ENCODE measurements at places on chromosomes 3 and 15.
A peak's percentile ranks its signal among the peaks of the same experiment; 100 is the strongest.

- no peak for DNase-seq
Measured at GRCh38 chr3:139746481-139746880, 68.7 kb upstream of the NMNAT3 start.

- no peak for DNase-seq
Measured at GRCh38 chr3:13545952-13546454, 2.9 kb upstream of the FBLN2 start.

DNA sequence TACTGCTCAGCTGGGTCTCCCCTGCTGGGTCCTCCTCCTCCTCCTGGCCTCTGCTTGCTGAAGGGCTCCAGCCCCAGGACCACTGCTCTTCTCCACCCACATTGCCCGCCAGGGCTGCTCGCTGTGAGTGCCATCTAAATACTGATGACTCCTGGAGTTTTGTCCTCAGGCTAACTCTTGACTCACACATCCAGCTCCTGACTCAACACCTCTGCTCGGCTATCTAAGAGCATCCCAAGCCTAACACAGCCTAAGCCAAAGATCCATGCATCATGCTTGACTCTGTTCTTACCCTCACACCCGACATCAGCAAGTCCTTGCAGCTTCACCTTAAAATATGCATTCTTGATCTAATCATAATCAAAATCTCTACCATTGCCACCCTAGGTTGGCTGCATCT lies 260.2 kb downstream of the KLF13 start:
- DNase-seq: no peak

DNA sequence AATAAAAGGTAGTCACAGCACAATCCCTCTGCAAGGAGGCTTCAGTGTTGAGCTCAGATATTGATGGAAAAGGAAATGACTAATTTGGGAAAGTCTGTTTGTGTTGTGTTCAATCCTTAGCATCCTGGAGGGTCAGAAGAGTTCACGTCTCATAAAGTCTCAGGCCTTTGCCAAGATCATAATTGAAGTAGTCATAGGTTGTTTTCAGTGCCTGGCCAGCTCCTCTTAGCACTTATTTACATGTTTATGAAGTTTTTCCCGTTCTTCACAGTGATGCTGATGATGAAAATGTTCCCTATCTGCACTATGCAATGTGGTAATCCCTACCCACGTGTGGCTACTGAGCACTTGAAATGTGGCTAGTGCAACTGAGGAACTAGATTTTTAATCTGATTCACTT lies 61.6 kb upstream of the TGFBR2 start:
- DNase-seq: no peak

- DNase-seq: no peak
Measured at GRCh38 chr15:39188314-39188713, 392.6 kb upstream of the THBS1 start.

DNA sequence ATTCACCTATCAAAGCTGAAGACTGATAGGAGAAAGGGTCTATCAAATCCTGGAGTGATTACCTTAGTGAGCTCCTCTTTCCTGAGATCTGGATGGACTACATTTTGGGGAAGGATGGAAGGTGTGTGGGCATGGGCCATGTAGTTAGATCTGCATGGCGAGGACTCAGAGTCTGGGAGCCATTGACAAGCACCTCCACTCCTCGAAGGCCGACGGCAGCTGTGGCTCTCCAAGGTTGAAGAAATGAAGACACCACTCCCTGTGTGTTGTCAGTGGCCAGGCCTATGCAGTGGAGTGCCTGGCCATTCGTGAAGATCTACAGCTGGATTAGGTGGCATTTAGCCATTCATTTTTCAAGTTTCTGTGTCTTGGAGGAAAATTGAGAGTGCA lies 509.2 kb downstream of the GABRG3 start:
- no peak for DNase-seq

GRCh38 chr3:188974856-188975599 lies 196.7 kb upstream of the TPRG1 start:
- DNase-seq: no peak

DNA sequence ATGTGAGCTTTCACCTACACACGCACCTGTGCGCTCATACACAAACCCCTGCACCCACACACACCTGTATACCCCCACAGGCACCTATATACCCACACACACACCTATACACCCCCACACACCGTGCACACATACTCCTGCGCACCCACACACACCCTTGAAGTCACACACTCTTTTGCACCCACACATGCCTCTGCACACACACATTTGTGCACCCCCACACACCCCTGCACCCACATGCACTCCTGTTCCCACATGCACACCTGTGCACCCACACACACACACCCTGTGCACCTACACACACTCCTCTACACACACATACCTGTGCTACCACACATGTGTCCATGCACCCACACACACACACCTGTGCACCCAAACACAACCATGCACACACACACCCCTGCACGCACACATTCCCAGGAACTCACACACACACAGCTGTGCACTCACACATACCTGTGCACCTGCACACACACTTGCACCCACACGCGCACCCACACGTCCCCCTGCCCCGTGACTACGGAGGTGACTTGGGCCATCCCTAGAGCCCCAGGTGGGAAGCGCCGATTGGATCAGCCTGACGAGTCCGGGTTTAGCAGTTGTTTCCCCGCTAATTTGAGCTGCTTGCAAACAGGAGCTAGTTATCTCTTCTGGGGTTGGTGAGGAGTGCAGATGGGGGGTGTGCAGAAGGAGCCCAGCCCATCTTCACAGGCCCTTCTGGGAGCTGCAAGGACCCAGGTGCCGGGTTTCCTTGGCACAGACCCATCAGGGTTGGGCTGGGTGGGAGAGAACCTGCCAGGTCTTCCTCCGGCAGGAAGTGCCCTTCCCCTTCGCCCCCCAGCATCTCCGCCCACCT lies 97.8 kb downstream of the CHSY1 start:
- DNase-seq: no peak

DNA sequence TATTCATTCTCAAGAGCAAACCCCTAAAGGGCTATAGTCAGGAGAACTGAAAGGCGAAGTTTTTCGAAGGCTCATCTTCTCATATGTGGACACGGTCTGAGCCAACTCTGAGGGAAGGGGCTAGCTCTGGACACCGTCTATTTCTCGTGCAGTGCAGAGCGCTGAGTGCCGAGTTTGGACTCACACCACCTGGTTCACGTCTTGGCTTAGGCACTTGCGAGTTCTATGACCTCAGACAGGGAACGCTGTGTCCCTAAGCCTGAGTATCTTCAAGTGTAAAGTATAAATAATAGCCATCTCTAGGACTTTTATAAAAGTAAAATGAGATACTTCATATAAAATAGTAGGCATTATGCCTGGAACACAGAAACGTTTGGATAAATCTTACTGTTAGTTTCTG lies 223.7 kb downstream of the FMN1 start:
- no peak for DNase-seq

DNA sequence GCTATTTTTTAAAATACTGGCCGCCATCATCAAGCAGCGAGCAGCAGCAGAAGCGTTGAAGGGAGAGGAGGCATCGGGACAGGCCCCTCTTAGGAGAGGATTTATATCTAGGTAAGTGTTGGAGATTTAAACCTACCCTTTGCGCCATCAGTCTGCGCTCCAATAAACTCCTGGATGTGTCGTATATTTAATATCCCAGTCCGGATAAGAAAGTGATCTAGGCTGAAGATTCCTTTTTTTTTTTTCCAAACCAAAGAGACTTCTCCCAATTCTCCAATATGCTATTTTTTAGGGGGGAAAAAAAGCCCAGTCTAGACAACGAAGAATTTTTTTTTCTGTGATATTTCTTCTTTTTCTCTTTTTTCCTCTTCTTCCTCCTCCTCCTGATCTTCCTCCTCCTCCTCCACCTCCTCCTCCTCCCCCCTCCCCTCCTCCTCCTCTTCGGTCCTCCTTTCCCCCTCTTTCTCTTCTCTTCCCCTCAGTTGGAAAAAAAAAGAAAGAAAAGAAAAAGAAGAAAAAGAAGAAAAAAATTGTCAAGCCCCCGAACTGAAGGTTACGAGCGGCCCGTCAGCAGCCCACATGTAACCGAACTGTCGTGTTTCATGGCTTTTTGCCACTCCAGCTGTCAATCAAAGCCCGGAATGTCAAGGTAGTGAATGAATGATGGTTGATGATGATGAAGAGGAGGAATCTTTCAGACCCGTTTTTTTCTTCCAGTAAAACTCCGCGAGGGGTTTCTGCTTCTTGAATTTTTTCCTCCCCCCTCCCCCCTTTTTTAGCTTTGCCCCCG lies 835 bp downstream of the MEIS2 start:
- DNase-seq: no peak

DNA sequence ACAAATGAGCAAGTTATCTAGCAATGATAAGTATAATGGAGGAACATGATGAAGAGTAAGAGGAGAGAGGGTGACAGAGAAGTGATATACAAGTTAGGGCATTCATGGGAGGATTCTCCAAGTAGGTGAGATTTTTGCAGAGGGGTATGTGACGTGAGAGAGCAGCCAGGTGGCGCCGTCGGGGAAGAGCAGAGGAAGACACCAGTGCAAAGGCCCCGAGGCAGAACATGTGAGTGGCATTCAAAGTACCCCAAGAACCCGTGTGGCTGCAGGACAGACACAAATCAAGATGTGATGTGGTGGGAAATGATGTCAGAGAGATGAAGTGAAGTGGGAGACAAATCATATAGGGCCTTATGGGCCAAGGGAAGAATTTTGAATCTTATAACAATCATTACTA lies 81.8 kb upstream of the GRM7 start:
- no peak for DNase-seq

DNA sequence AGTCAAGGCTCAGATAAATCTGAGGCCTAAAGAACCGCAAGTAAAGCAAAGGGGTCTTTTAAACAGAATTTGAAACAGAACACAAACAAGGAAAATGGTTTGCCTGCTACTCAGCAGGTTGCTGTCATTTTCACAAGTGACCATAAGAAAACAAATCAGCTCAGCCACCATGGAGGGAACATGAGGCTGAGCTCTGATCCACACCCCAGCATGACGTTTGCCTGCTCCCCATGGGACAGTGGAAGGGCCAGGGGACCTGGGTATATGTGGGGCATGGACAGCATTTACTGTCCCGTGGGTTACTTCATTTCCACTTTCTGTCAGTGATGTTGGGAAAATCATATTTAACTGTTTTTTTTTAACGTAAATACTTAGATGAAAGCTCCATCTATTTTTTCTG lies 371.2 kb downstream of the LRTM1 start:
- DNase-seq: no peak

DNA sequence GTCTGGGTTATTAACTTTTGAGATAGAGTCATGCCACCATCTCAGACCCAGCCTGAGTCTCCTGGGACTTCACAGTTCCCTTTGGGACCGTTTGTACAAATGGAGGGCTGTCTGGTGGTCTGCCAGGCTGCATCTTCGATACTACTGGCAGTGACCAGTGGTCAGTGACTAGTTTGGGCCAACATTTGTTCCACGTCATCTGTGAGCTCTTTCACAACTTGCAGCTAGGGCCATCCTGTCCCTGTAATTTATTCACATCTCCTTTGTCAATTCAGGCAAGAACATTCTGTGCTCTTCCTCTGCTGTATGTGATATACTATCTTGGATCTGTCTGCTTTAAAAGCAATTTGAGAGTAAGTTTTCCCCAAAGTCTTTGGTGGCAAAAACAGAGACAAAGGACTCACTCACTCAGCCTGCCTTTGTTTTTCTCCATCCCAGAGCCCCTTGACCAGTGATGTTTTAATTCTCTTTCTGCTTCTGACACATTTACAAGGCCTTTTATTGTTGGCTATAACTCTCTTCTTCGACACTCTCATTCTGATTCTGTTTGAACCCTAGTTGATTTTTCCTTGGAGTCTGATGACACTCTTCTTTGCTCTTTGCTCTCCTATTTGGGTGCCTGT lies 353.4 kb downstream of the EPHB1 start:
- DNase-seq: peak; percentile 31

DNA sequence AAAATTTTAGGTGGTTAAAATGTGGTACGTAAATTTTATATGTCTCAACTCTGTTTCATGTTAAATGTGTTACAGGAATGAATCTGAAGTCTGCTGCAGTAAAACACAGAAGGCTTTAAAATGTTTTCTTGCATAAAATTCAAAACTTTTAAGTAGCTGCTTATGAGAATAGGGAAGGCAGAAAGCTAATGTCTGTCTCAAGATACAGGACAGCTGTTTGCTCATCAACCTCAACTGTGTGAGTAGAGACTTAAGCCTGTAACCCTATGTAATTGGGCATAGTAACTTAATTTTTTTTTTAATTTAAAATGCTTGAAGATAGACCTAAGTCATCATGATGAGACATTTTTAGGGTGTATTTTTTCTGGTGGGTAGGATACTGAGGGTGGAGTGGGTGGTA lies 38.9 kb downstream of the ZFAND6 start:
- no peak for DNase-seq

- DNase-seq: no peak
Measured at GRCh38 chr3:20060974-20061685, 20.9 kb downstream of the KAT2B start.

GRCh38 chr3:66165660-66166059 lies 55.1 kb upstream of the SLC25A26 start:
- no peak for DNase-seq

- no peak for DNase-seq
Measured at GRCh38 chr15:86157606-86158293, 78.1 kb downstream of the AGBL1 start.

DNA sequence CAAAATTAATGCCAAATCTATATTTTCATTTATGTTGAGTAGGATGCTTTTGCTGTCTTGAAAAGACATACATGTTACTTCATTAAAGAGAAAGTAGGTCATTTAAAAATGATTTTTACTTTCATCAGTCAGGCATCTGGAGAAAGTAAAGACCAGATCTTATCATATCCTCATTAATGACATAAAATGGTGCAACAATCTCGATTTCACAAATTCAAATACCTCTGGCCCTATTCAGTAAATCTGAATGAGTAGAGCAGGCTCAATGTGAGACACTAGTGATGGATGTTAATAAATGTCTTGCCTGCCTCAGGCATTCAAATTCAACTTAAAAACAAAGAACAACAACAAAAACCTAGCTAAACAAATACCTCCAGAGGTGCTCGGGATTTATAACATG lies 714.1 kb downstream of the NAALADL2 start:
- no peak for DNase-seq

DNA sequence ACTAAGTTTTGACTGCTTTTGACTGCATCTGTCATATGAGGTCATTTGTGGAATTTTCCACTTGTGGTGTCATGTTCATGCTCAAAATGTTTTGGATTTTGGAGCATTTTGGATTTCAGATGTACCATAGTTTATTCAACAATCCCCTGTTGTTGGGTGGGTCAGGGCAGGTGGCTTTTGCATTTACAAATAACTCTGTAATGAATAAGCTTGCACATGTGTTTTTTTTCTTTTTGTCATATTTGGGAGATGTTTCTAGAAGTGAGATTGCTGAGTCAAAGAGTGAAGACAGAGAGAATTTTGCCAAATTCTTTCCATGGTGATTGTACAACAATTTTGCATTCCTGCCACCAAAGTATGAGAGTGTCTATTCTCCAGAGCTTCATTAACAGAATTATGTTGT lies 62.4 kb upstream of the ADPGK start:
- DNase-seq: no peak

Measured in prostate gland (tissue), 2 donors.